ENCODE measurements at places on chromosomes 4 and X. TPM values are rescaled to one million over a fixed set of nuclear protein-coding genes. Genes with fewer than 3 reads are reported as not detected.

- no peak for DNase-seq
Observed at GRCh38 chr4:65437102-65437501, 233.2 kb downstream of the EPHA5 start.

DNA sequence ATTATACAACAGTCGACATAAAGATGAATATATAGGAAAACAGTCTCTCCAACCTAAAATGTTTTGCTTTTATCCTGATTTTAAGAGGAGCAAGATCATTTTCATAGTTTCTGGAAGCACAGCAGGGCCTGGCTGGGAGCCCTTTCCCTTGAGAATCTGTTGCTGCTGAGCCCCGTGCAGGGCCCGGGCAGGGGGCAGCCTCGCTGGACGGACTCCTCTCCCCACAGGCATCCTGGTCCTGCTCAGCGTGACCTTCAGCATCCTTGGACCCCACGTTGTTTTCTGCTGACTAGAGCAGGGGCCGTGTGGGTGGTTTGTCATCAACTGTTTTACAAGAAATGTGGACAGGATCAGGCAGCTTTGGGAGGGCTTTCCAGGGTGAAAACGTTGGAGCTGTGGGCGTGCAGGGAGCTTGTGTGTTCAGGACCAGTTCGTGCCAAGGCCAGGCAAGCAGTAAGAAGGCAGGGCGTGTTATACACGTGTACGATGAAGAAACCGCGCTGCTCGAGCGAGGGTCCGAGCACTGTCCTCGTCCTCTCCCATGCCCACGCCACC is 25.0 kb downstream of the CPZ start:
- DNase-seq, result no peak

DNA sequence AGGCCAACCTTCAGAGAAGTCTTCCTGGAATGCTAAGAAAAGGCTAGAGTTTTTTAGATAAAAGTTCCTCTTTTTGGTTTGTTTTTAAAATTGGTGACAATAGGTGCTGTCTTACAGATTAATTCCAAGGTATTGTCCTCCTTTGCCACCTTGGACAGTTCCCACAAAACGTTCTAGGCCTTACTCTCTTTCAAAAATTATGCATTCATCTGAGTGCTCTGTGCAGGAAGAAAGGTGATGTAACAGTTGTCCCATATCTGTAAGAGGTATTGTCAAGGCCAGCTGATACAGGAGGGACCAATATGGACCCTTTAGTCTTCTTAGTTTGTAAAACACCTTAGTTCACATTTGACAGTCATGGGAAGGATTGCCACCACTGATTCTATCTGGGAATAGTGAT is 15.9 kb upstream of the CXCL5 start:
- DNase-seq, result no peak

- DNase-seq, result no peak
Observed at GRCh38 chr4:188918787-188919186, 779.5 kb downstream of the TRIML1 start.

Gene AMMECR1
- 10.4 TPM for total RNA-seq

DNA sequence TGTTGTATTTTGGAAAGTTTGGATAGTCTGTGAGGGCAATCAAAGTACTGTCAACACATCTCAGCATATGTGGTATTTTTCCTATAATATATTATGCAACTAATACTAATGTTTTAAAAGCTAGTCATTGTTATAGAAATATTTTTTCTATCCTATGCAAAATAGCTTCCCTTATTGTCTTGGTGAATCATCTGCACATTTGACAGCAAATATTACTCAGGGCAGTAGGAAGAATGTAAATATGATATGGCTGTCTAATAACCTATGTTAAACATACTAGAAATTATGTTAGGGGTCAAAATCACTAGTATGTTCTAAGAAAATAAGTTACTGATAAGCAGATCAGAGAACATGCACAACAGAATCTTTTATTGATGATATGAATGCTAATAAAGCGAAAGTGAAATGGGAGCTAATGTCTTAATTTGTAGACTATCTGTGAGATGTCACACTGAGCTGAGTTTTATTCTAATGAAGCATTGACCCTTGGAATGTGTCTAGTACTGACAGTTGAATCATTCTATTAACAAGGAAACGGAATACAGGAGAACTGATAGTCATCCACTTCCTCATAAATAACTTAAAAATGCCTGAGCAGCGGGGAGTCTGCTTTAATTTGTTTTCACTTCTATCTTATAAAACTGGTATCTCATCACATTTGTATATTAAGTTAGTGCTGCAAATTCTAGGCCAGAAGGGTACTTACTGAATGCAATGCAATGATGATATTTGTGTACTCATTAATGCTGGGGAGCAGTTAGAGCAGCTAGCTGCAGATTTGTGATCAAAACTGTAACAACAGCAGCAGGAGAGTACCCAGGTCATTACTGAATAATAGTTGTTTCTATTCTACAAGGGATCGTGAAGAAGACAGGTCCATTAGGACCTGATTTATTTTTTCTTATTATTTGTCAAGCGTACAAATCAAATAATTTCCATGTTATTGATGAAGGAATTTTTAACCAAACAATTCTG is 440.3 kb upstream of the AADAT start:
- DNase-seq, result no peak

DNA sequence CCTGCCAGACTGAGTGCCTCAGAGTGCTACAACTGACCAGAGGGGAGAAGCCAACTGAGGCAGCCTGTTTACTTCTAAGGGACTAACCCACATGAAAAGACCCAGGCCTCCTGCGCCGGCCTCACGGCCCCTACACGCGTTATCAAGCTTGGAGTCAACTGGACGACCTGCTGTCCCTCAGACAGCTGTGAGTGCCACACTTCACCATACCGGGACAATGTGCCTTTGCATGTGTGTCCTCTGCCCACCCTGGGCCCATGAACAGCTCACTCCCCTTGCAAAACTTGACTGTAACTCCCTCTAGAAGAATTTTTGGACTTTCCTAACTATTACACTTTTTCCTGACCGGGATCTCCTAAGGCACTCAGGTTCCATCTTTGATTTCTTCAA is 1.8 kb downstream of the NOP14 start:
- peak; percentile 23 for DNase-seq

DNA sequence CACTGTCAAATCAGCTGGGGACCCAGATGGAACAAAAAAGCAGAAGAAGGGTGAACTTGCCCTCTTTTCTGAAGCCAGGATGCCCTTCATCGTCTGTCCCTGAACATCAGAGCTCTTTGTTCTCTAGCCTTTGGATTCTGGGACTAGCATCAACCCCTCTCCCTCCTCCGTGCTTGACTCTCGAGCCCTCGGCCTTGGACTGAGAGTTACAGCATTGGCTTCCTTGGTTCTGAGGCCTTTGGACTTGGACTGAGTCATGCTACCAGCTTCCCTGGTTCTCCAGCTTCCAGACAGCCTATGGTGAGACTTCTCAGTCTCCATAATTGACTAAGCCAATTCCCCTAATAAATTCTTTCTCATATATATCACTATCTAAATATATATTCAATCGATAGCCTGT is 38.4 kb downstream of the WDFY3 start:
- no peak for DNase-seq

DNA sequence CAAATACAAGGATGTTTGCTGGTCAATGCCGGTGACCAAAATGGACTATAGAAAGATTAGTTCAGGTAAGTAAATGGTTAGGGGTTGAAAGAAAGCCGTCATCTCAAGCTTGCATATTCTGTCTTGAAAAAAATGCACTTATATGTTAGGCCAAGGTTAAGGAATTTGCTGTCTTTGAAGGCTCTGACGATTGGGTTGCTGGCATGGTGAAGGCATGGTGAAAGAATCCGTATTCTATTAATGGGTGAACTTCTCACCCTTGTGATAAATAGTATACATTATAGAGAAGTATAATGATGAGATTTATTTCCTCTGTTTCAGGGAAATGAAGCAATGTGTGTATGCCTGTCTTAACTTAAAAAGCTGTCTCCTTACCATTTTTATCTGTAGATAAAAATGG is 132.6 kb downstream of the ADGRL3 start:
- DNase-seq, result no peak

Gene PARM1
- 280 TPM for total RNA-seq

- DNase-seq, result no peak
Observed at GRCh38 chr4:82983444-82983843, 27.2 kb downstream of the LIN54 start.

GRCh38 chrX:86910602-86911311 is 606.8 kb upstream of the KLHL4 start:
- no peak for DNase-seq

GRCh38 chr4:131258361-131258760 is 1890.7 kb upstream of the PCDH10 start:
- DNase-seq, result no peak

Gene ANXA10
- not detected for total RNA-seq

DNA sequence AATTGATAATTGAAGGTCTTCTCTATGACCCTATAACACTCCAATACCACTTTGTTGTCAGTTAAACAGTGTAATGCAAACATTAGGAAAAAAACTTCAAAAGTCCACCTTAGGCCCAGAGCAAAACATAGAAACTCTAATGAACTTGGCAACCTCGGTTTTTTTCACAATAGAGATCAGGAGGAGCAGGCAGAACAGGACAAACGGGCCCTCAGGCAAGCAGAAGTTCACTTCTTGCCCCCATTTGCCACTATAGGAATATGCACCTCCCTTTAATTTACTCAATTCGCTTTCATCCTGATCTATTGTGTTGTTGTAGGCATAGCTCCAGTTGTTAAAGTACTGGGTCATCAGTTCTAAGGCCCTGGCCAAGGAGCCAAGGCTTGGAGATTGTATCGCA is 18.2 kb downstream of the ACOX3 start:
- no peak for DNase-seq

- no peak for DNase-seq
Observed at GRCh38 chr4:16692524-16692923, 205.9 kb downstream of the LDB2 start.

GRCh38 chr4:172887959-172888358 is 280.7 kb upstream of the GALNT7 start:
- no peak for DNase-seq

Gene PCDH11X
- total RNA-seq, result 0.15 TPM

GRCh38 chrX:77275392-77275791 is 171.8 kb upstream of the FGF16 start:
- no peak for DNase-seq

Gene PNMA6F
- not detected for total RNA-seq

DNA sequence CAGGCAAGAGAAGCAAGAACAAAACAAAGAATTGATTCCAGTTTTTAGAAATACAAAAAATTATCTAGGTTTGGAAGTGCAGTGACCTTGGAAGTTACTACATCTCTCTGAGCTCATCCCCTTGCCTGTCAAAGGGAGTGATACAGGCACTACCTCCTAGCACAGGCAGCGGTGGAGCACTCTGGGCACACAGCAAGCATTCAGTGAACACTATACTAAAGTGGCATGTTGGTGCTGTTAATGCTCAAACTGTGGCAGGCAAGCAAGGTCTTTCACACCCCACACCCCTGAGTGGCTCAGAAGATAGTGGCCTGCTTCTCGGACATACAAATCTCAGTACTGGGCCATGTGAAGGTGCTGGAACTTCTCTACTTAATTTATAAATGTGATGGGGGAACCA is 51.2 kb downstream of the DRD5 start:
- no peak for DNase-seq

All from colonic mucosa (tissue), 4 donors.